ENCODE measurements at places on chromosomes 7 and 10.

DNA sequence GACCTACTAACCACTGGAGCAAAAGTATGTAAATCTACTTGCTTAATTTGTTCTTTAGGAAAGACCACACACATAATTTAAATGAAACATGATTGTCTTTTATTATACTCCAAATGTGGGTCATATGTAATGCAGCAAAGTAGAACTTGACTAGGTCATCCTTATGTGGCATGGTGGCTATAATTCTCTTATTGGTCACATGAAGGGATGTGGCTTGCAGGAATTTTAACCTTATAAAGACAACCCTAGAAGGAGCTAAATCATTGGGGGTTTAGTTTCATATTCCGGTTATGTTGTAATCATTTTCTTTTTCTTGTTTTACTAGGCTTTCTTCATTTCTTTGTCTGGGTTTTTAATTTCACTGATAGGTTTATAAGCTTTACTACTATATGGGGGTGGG lies 93.9 kb downstream of the SEPTIN7 start:
- no peak for ATAC-seq

- no peak for ATAC-seq
Observed at GRCh38 chr7:88597941-88598425, 161.5 kb upstream of the ZNF804B start.

- no peak for ATAC-seq
Observed at GRCh38 chr10:119769886-119770285, 44.0 kb downstream of the INPP5F start.

DNA sequence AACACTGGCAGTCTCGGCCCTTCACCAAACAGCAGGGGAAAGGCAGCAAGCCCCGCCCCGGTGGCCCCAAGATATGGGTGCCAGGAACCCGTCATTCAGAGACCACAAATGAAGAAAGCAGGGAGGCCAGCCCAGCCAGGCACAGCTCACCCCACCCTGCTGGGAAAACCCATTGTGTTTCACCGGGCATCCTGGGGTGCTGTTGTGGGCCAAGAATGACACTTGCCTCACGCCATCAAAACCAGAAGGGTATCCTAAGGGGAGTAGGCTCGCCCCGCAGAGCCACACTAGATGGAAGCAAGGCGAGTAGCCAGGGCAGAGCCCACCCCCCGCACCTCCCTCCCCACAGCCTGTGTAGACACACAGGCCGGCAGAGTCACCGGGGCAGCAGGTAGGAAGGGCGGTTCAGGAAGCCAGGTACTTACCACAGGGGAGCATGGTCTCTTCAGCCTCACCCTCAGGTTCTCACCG lies 72.5 kb upstream of the KCNMA1 start:
- ATAC-seq = no peak
